ENCODE measurements at places on chromosomes 7 and 10. TPM values are rescaled to one million over a fixed set of nuclear protein-coding genes. Genes with fewer than 3 reads are reported as not detected.

Gene NUDT13
- total RNA-seq = 1.6 TPM

Gene CCL24
- not detected for total RNA-seq

Gene SBDS
- 42.3 TPM for total RNA-seq

Gene METTL2B
- 36.9 TPM for total RNA-seq

Gene SPDYE8
- total RNA-seq = not detected

Gene PROSER2
- 0.31 TPM for total RNA-seq

Gene PMS2
- total RNA-seq = 28.8 TPM

Gene GPR15LG
- total RNA-seq = not detected

Gene DENND2A
- 29.4 TPM for total RNA-seq

Gene PPP1R17
- 5.0 TPM for total RNA-seq

Gene ASIC3
- total RNA-seq = 2.5 TPM

Gene AKR1C2
- 22.8 TPM for total RNA-seq

Gene SLC26A5
- total RNA-seq = 0.31 TPM

Gene ADIRF
- not detected for total RNA-seq

Gene FUOM
- 11.9 TPM for total RNA-seq

Gene DMBT1
- total RNA-seq = under 0.01 TPM

Gene CHN2
- total RNA-seq = 126 TPM

Gene PNLIPRP1
- not detected for total RNA-seq

Gene RAMP3
- 8.1 TPM for total RNA-seq

Gene RTKN2
- 9.7 TPM for total RNA-seq

Gene HOXA4
- not detected for total RNA-seq

Gene ABCC2
- total RNA-seq = 0.63 TPM

Gene GDI2
- 331 TPM for total RNA-seq

Gene PNLIPRP3
- not detected for total RNA-seq

Gene WDR86
- total RNA-seq = 121 TPM

Gene ASB4
- 0.31 TPM for total RNA-seq

Gene HMX3
- total RNA-seq = not detected

Gene ANXA7
- total RNA-seq = 28.5 TPM

Gene CYP3A7
- total RNA-seq = 0.31 TPM

Gene CFAP70
- 1.6 TPM for total RNA-seq

Gene MALRD1
- 10.3 TPM for total RNA-seq

Gene TMEM72
- total RNA-seq = not detected

Gene TRPV5
- 0.31 TPM for total RNA-seq

Gene ATOH7
- 0.94 TPM for total RNA-seq

Gene C10orf71
- total RNA-seq = not detected

Gene RNF133
- total RNA-seq = 1.6 TPM

Gene TBXAS1
- 1.9 TPM for total RNA-seq

Gene CHAT
- 0.63 TPM for total RNA-seq

Gene TEX36
- not detected for total RNA-seq

Gene MRC1
- 0.63 TPM for total RNA-seq

Gene CALHM3
- total RNA-seq = not detected

Gene CDK1
- 27.5 TPM for total RNA-seq

Gene HABP2
- not detected for total RNA-seq

Gene ARPC1B
- 7.2 TPM for total RNA-seq

Gene SUN3
- not detected for total RNA-seq

Gene EGFR
- total RNA-seq = 19.7 TPM

Gene MLXIPL
- total RNA-seq = under 0.01 TPM

Gene CCDC3
- 13.8 TPM for total RNA-seq

Gene DOCK1
- 22.8 TPM for total RNA-seq

Gene C10orf67
- 0.31 TPM for total RNA-seq

Gene TMEM229A
- 0.31 TPM for total RNA-seq

Gene RARRES2
- 5.0 TPM for total RNA-seq

Gene TDRD1
- total RNA-seq = under 0.01 TPM

Gene AKR1C4
- not detected for total RNA-seq

All from parietal lobe (tissue), 2 donors.